Activated naive CD8-positive, alpha-beta T cell treated with anti-CD3 and anti-CD28 coated beads for 36 hours (primary cell): ENCODE measurements at places on chromosomes 12 and 14. TPM values are rescaled to one million over a fixed set of nuclear protein-coding genes. Genes with fewer than 3 reads are reported as not detected.

- peaks cover 6% of the 10 kb centered on the region for H3K4me1 ChIP-seq
- H3K27ac ChIP-seq: no peak overlapping the region
- no peak overlapping the region for H3K4me3 ChIP-seq
- DNase-seq: no peak
- H3K36me3 ChIP-seq: no peaks in the 10 kb centered on the region
These were observed 71.4 kb downstream of the AKAP6 start for GRCh38 chr14:32400480-32400879.

Gene TDG
- 59.3 TPM for total RNA-seq

GRCh38 chr14:61418746-61419145 is 97.4 kb downstream of the PRKCH start:
- H3K27ac ChIP-seq: peak overlapping the region; percentile 94
- H3K27me3 ChIP-seq: no peaks in the 10 kb centered on the region
- no peak overlapping the region for H3K4me3 ChIP-seq

DNA sequence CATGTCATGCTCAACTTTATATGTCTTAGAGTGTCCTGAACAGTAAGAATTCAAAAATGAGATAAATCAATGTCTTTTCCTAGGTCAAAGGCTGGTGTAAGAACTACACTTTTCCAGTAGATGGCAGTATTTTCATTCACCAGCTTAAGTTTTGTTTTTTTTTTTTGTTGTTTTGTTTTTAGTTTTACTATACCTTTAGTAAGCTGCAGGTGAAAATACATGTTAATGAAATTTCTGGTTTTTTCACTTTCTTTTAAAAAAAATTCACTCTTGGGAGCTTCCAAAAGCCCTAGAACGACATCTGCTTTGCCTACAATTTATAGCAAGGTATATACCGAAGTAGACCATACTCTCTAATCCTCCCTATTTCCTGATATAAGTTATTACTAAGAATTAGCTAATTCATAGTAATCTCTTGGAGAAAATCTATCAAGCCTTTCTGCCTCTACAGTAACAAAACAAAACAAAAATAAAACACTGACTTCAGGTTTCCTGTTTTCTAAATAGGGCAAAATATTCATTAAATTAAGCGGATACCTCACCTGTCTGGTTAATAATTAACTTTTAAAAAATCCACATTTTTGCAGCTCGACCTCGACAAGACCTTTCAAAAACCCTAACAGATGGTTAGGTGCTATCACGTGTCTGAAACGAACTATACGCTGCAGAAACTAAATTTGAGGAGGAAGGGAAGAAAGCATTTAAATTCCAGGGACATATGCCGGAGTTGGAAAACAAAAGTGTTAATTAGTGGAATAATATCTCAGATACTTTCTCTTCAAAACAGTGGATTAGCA is 2.7 kb upstream of the SAMD4A start:
- peaks cover 12% of the 10 kb centered on the region for H3K27me3 ChIP-seq
- no peak for DNase-seq
- H3K4me3 ChIP-seq: no peak overlapping the region

DNA sequence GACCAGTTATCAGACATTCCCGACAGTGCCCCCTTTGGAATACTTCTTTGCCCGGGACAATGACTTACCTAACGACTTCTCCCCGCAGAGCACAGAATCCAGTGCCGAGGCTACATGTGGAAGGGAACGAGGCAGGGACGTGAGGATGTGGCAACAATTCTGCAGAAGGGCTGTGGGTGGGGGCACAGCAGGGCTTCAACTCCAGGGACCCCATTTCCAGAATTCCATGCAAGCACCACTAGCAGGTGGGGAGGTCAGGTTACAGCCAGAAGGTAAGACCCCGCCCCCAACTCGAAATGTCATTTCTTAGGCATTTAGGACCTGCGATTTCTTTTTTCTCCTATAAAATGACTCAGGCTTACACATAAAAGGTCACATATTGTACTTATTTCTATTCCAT is 207.9 kb downstream of the TMEM132C start:
- H3K27me3 ChIP-seq: peaks cover 6% of the 10 kb centered on the region
- DNase-seq: no peak
- H3K4me1 ChIP-seq: no peaks in the 10 kb centered on the region
- peaks cover 2% of the 10 kb centered on the region for H3K36me3 ChIP-seq

DNA sequence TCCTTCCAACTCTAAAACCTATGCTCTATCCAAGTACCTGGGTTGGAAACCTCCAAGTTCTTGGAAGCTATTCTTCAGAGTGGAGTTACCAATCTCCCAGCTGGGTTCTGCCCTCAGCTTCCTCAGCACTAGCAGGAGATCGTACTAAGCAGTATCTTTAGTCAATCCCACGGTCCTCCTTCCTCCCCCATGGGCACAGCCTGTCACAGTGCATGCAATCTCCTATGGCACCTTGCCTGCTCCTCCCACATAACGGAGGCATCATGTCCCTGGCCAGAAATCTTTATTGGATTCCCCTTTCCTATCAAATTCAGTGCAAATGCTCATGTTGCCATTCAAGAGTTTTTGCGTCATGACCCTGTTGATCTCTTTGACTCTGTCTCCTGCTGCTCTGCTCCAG is 5.4 kb upstream of the LPAR5 start:
- H3K27ac ChIP-seq: no peak overlapping the region
- no peak for DNase-seq
- H3K27me3 ChIP-seq: no peaks in the 10 kb centered on the region
- H3K36me3 ChIP-seq: peaks cover 20% of the 10 kb centered on the region

Gene NINJ2
- 1.9 TPM for total RNA-seq

Gene CLMN
- 0.66 TPM for total RNA-seq

- no peaks in the 10 kb centered on the region for H3K27me3 ChIP-seq
- H3K4me3 ChIP-seq: no peak overlapping the region
- no peaks in the 10 kb centered on the region for H3K36me3 ChIP-seq
- no peak for DNase-seq
- no peaks in the 10 kb centered on the region for H3K4me1 ChIP-seq
These were observed 110.6 kb downstream of the DIO2 start for GRCh38 chr14:80100681-80101080.

DNA sequence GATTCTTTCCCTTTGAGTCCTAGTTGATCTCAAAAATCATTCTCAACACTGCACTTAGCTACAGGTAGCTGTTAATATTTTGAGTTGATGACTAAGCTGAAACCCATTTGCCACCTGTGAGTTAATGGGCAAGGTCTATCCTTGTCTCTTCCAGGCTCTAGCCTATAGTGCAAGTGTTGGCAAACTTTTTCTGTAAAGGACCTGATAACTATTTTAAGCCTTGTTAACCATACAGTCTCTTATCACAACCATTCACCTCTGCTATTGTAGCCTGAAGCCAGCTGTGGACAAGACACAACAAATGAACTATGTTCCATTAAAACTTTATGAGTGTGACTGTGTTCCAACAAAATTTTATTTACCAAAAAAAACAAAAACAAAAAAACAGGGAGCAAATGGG is 19.4 kb downstream of the RAP1B start:
- H3K27ac ChIP-seq: peak overlapping the region; percentile 70
- H3K4me3 ChIP-seq: no peak overlapping the region
- no peaks in the 10 kb centered on the region for H3K27me3 ChIP-seq
- peaks cover 76% of the 10 kb centered on the region for H3K4me1 ChIP-seq
- no peak for DNase-seq
- H3K36me3 ChIP-seq: peaks cover 79% of the 10 kb centered on the region

Gene ERH
- 392 TPM for total RNA-seq
